ENCODE measurements at places on chromosomes 6 and 20.
A peak's percentile ranks its signal among the peaks of the same experiment; 100 is the strongest.

- peaks cover 2% of the 10 kb centered on the region for H3K36me3 ChIP-seq
- H3K4me3 ChIP-seq = no peak overlapping the region
- H3K27me3 ChIP-seq = no peaks in the 10 kb centered on the region
These were observed 311.9 kb upstream of the SULF2 start for GRCh38 chr20:48096957-48097890.

- no peaks in the 10 kb centered on the region for H3K36me3 ChIP-seq
- H3K27ac ChIP-seq = no peak overlapping the region
- H3K4me3 ChIP-seq = no peak overlapping the region
These were observed 54.1 kb upstream of the DTNBP1 start for GRCh38 chr6:15716889-15717288.

DNA sequence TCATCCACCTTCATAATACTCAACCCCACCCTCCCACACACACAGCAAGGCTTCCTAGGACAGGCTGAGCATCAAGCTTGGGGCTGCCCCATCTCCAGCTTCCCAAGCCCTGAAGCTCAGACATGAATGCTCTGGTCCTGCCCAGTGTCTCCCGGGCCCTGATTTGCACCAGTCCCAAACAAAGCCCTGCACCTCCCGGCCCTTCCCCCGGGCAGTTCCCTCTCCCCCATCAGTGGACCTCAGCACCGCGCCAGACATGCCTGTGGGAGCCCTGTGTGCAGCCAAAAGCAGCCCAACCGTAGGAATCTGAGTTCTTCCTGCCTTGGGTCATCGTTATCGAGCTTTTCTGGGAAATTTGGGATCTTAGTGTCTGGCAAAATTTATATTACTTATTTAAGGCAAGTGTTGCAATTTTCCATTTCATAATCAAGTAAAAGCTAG lies 63.5 kb downstream of the THBS2 start:
- DNase-seq = no peak
- no peak overlapping the region for H3K4me3 ChIP-seq
- H3K36me3 ChIP-seq = no peaks in the 10 kb centered on the region
- no peak overlapping the region for H3K27ac ChIP-seq
- no peaks in the 10 kb centered on the region for H3K4me1 ChIP-seq
- H3K27me3 ChIP-seq = no peaks in the 10 kb centered on the region

DNA sequence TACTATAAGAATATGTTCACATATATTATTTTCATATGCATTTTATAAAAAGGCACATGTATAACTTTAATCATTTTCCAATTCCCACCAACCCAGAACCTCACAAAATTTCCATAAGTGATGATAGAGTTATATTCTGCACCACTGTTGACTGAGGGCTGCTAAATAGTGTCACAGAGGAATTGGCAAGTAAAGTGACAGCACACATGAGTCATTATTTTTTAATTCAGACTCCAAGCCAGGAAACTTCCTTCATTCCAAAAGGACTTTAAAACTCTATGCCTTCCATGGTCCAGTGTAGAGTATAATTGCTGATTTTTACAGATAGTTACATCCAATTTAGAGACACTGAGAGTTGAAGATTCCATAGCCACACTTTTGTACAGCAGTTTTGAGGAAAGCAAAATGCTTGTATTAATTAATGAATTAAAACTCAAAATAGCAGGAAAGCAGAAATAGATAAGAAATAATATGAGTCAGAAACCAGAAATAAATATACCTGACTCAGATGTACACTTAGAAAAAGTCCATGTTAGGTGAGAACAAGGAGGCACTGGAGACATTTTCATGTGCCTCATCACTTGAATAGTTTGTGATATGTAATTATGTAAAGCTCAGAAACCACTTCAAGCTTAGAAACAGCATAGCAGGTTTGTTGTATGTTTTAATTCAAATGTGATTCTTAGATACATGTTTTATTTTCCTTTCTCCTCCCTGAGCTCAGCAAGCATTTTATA lies 425.2 kb upstream of the OPRM1 start:
- no peaks in the 10 kb centered on the region for H3K4me1 ChIP-seq
- H3K27ac ChIP-seq = no peak overlapping the region
- no peak overlapping the region for H3K4me3 ChIP-seq
- DNase-seq = no peak

GRCh38 chr6:34011264-34011663 lies 134.6 kb downstream of the GRM4 start:
- H3K27ac ChIP-seq = no peak overlapping the region
- no peaks in the 10 kb centered on the region for H3K36me3 ChIP-seq
- no peak overlapping the region for H3K4me3 ChIP-seq
- H3K4me1 ChIP-seq = peaks cover 5% of the 10 kb centered on the region
- H3K27me3 ChIP-seq = peaks cover 64% of the 10 kb centered on the region
- no peak for DNase-seq

DNA sequence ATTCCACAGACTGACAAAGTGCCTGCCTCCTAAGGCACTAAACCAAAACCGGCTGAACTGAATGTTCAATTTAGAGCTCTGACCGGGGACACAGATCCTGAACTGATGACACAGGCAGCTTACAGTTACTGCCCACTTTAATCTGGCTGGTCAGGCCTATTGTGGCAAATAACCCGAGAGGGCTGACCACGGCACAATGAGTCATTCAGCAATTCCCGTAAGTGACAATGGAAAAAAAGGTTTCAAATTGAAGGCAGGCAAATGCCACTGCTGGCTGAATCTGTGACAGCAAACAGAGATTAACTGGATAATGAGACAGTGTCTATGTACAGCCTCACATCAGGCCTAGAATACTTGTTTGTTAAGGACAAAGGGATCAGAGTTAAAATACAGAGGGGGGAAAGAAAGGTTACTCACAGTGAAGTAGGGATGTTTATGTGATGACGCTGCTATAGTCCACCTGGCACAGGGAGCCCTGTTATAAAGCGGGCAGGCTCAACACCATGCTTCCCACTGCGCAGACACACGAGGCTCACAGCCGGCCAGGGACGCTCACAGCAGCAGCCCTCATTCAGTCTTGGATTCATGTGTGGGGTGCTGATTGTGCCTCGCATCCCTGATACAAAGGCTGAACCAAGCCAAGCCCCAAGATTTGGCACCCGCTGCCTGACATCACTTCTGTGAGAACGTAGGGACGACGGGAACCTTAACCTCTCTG lies 54.4 kb downstream of the RTN4IP1 start:
- no peak overlapping the region for H3K4me3 ChIP-seq
- H3K4me1 ChIP-seq = no peaks in the 10 kb centered on the region
- H3K36me3 ChIP-seq = no peaks in the 10 kb centered on the region

DNA sequence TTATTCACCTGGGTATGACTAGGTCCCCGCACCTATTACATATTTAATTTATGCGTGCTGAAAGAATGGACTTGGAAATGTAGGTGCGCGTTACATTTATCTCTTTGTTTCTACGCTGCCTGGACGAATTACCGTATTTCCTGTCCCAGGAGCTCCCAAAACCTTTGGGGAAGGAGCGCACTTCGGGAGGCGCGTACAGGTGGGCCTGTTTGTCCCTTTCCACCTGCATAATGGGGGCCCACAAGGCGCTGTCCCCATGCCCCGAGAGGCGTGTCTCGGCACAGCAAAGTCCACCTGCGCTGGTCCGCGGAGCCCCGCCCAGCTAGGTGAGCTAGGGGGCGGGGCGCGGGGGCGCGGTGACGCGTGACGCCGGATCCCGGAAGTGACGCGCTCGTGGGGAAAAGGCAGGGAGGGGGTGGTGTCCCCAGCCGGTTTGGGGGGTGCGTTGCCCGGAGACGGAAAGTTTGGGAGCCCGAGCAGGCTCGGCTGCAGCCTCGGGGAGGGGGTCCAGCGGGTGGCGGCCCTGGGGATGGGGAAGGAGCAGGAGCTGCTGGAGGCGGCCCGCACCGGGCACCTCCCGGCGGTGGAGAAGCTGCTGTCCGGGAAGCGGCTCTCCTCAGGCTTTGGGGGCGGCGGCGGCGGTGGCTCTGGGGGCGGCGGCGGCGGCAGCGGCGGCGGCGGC lies at the start of gene ANKS1A:
ANKS1A (plus strand) TSS at position 382 of the 682 bp plus-strand sequence; CDS start at position 530, 148 bp downstream.
- H3K36me3 ChIP-seq = no peaks in the 10 kb centered on the region
- DNase-seq = peak; percentile 61
- no peaks in the 10 kb centered on the region for H3K4me1 ChIP-seq
- H3K27ac ChIP-seq = no peak within 1 kb of the TSS
- H3K4me3 ChIP-seq = peak within 1 kb of the TSS; percentile 97
- H3K27me3 ChIP-seq = no peaks in the 10 kb centered on the region

GRCh38 chr20:50534567-50534966 lies 24.4 kb downstream of the PTPN1 start:
- H3K27ac ChIP-seq = no peak overlapping the region
- H3K27me3 ChIP-seq = no peaks in the 10 kb centered on the region
- H3K4me3 ChIP-seq = no peak overlapping the region
- no peaks in the 10 kb centered on the region for H3K4me1 ChIP-seq
